ENCODE measurements at places on chromosomes 11 and 22.

DNA sequence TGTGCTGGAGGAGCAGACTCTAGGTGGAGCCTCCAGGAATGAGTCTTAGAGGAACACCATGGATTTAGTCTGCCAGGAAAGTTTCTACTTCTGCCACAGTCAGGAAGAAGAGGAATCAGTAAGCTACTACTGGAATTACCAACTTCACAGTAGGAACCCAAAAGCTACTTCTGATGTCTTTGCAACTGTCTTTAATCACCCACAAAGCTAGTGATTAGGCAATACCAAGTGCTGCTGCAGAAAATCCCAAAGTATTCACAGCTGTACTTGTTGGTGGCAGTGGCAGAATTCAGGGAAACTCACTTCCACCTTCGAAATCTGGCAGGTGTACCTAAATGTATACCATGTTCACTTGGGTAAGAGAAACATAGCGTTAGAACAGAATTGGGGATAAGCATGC lies 264.5 kb upstream of the SORL1-AS1 start:
- no peak for DNase-seq

DNA sequence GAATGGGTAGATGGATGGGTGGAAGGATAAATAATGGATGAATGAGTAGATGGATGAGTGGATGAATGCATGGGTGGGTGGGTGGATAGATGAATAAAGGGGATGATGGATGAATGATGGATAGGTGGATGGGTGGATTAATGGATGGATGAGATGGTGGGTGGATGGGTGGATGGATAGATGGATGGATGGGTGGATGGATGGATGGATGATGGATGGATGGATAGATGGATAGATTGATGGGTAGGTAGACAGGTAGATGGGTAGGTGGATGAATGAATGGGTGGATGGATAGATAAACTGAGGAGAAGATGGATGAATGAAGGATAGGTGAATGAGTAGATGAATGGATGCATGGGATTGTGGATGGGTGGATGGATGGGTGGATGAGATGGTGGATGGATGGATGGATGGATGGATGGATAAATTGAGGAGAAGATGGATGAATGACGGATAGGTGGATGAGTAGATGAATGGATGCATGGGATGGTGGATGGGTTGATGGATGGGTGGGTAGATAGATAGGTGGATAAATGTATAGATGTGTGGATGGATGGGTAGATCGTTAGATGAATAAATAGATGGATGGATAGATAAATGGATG lies 331.3 kb downstream of the MN1 start:
- DNase-seq = no peak

GRCh38 chr11:121042296-121042695 lies 18.4 kb downstream of the TBCEL start:
- no peak for DNase-seq

DNA sequence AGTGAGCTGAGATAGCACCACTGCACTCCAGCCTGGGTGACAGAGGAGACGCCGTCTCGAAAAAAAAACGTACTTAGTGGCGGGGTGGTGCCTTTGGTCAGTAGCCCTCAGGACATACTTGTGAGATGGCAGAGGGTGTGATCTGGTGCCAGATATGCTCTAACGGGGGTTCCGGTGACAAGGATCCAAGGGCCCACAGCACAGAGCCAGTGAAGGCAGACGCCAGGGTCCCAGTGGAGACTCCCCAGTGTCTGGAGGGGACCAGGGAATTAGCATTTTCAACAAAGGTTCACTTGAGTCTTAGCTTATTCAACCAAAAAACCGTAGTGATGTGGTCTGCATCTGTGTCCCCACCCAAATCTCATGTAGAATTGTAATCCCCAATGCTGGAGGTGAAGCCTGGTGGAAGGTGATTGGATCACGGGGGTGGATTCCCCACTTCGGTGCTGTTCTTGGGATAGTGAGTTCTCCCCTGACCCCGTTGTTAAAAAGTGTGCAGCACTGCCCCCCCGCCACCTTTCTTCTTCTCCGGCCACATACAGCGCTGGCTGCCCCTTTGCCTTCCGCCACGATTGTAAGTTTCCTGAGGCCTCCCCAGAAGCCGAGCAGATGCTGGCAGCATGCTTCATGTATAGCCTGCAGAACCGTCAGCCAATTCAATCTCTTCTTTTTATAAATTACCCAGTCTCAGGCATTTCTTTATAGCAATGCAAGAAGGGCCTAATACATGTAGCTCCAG lies 26.6 kb upstream of the OSBPL5 start:
- no peak for DNase-seq

DNA sequence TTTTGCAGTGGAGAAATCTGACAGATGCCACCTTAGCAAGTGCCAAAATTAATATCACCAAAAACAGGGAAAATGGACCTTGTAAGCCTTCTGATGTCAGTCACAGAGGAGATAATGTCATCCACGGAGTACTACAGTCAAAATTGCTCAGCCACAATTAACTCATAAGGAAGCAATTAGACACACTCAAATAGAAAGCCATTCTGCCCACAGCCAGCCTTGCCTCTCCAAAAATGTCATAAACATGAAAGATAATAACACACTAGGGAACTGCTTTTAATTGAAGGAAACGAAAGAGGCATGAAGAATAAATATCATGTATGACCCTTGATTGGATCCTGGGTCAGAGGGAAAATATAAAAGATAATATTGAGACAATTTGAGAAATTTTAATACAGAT lies 505.6 kb upstream of the API5 start:
- DNase-seq = no peak

DNA sequence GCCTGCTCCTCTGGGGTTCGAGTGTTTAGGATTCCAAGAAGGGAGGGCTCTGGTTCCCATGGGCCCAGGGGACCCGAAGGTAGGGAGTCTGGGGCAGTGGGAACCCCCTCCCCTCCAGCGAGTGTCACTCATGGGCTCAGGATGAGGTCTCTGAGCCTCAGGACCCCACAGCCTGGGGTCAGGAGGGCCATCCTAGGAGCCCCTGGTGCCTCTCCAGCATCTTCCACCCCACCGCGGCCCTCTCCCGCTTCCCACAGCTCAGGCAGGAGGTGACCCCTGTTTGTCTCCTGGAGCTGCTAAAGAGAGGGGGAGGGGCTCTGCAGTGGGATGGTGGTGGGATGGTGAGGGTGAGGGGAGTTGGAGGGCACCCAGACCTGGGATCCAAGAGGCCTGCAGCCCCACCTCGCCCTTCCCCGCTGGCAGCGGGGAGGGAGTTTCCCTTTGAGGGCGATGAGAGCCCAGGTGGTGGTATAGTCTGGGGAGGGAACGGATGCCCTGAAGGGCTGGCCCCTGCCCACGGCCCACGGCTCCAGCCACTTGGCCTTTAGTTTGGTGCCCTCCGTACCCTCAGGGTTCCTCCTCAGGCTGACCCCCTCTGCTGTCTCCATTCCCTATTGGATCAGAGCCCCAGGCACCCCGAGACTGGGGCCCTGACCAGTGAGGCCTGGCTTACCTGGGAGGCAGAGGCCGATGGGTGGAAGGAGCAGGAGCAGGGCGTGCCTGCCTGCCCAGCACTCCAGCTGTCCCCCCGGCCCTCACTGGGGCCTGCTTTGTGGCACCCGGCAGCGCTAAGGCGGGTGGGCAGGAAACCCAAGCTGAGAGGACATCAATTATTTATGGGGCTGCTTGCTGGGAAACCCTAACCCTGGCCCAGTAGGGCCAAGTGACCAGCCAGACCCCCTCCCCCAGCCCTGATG lies 1.1 kb upstream of the CABP4 start:
- no peak for DNase-seq

- no peak for DNase-seq
Measured at GRCh38 chr11:78810559-78811009, 235.9 kb upstream of the NARS2 start.

- DNase-seq = no peak
Measured at GRCh38 chr11:94641167-94641761, 74.1 kb downstream of the PIWIL4 start.

- no peak for DNase-seq
Measured at GRCh38 chr22:39535357-39535725, 2.8 kb upstream of the RPS19BP1 start.

GRCh38 chr11:35003186-35003585 lies 86.8 kb downstream of the PDHX start:
- no peak for DNase-seq

- no peak for DNase-seq
Measured at GRCh38 chr11:130725421-130726233, 190.7 kb downstream of the SNX19 start.

DNA sequence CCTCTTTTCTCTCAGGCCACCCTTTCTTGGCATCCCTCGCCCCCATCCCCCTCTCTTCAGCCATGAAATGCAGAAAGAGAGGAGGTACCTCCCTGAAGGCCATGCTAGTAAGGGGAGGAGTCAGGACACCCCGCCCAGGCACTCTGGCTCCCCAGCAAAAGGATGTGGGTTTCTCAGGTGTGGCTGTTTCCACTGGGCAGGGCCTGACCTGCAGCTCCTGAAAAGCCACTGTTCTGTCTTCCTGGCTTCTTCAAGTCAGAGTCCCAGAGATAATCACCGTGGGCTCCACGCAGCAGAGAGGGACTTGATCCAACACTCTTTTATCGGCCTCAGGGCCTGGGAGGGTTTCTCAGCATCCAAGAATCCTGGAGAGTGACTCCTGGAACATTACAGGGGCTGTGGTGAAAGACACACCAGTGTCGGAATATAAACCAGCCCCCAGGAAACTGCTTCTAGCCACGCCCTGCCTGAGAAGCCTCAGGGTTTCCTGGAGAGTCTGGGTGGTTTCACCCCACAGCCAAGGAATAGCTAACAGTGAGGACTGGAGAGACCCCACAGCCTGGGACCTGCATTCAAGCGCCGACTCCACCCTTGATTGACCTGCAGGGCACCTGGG lies 45.7 kb upstream of the TSPAN18 start:
- peak; percentile 77 for DNase-seq

GRCh38 chr11:9529334-9529650 lies 44.2 kb upstream of the WEE1 start:
- DNase-seq = no peak

- DNase-seq = no peak
Measured at GRCh38 chr22:47304854-47305253, 542.4 kb downstream of the TBC1D22A start.

- DNase-seq = no peak
Measured at GRCh38 chr11:86980086-86980796, 25.0 kb upstream of the FZD4 start.

- peak; percentile 86 for DNase-seq
Measured at GRCh38 chr11:6619004-6619745, at the start of gene TPP1. TSS of gene TPP1 (minus strand) at chr11:6619422. CDS start at chr11:6619400, 22 bp downstream.

DNA sequence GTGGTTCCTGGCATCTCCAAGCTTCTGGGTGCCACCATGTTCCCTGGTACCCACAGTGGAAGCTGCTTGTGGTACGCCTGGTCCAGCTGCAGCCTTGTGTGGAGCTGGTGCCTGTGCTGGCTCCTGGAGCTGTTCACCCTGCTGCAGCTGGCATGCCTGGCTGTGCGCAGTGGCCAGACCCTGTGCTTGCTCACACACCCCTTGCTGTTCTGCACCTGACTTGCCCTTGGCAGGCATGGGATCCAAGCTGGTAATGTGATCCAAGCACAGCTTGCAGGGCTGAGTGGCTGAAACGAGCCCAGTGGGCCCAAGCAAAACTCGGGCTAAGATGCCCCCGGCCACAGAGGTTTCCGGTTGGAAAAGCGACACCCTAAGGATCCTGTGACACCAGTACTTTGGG lies 104.7 kb upstream of the CLMP start:
- DNase-seq = no peak

GRCh38 chr11:11045156-11045930 lies 187.5 kb upstream of the ZBED5 start:
- DNase-seq = no peak

DNA sequence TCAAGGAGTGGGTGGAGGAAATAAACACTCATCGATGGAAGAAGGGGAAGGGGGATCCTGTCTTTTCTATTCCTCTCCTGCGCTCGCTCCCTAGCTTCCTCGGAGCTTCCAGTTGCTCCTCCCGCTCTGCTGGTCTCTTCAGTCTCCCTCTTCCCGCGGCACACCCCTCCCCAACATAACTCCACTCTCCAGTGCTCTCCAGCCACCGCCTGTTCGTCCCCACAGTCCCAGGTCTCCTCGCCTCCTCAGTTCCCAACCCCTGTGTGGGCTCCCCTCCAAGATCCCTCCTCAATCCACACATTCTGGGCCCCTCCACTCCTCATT lies 438 bp downstream of the ZW10 start:
- DNase-seq = no peak

DNA sequence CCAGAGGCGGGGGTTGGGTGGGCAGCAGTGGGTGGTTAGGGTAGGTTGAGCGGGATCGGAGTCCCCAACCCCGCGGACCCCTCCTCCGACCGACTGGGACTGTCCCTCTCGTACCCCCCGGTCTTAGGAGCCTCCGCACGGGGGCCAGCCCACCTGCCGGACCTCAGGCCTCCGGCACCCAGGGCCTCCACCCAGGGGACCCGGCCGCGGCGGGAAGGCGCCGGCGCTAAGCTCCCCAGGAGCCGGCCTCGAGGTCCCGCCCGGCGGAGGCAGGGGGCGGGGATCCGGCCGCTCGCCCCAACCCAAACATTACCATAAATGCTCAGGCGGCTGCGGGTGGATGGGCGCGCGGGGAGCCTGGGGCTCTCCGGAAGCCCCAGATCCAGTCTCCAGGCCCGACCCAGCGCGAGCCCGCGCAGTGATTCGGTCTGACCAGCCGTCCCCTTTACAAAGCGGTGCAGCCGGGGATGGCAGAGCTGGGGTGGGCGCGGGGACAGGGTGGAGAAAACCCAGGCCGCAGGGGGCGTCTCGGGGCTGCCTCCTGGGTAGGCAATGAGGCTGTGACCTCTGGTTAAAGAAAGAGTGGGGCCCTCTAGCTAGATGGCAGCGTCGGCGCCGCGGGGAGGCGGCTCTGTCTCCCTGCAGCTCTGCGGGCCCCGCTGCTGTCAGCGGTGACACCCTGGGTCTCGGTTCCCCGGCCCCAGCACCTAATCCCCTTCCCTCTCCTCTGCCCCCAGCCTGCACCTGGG lies 4.0 kb upstream of the MCAM start:
- no peak for DNase-seq

DNA sequence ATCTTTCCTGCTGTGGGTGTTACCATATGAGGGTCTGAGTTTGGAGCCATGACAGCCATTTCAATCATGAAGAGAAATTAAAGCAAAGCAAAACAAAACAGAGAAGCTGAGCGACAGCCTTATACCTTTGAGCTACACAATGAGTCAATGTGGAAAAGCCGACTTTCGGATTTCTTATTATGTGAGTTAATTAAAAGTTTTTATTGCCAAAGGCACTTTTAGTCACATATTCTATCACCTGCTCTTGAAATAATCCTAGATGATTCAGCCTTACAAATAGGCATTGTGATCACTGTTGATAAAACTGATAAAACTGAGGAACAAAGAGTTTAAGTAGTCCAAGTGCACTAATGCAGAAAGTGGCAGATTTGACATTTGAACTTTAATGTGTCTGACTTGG lies 381.9 kb upstream of the TENM4 start:
- no peak for DNase-seq
